Aorta (tissue), 5 donors: ENCODE measurements at places on chromosomes 7 and 10. TPM values are rescaled to one million over a fixed set of nuclear protein-coding genes. Genes with fewer than 3 reads are reported as not detected.

AVPI1 gene
- total RNA-seq: 17.1 TPM

DNA sequence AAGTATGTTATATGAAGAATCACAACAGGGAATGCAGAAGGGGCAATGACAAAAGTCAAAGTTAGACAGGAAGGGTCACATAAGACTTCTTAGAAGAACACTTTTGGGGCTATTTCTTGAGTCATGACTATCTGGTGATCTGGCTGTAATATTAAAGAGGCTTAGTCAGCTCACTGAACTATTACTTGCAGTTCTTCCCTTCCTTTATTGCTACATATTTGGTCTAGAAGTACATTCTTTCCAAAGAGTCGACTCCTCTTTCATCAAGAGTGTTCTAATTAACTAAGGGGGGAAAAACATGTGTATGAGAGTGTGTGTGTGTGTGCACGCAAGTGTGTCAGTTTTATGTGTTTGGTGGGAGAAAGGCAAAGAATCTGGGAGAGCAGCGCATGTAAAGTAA lies 247.3 kb upstream of the LRRTM3 start:
- H3K27me3 ChIP-seq: no peaks in the 10 kb centered on the region
- no peak overlapping the region for H3K4me3 ChIP-seq
- H3K36me3 ChIP-seq: no peaks in the 10 kb centered on the region
- no peak overlapping the region for H3K27ac ChIP-seq
- H3K4me1 ChIP-seq: no peaks in the 10 kb centered on the region

GRCh38 chr10:113320987-113321386 lies 231.9 kb upstream of the HABP2 start:
- H3K27ac ChIP-seq: no peak overlapping the region
- no peak for DNase-seq
- H3K4me1 ChIP-seq: no peaks in the 10 kb centered on the region
- no peaks in the 10 kb centered on the region for H3K36me3 ChIP-seq
- H3K27me3 ChIP-seq: no peaks in the 10 kb centered on the region

- H3K4me1 ChIP-seq: no peaks in the 10 kb centered on the region
- H3K4me3 ChIP-seq: no peak overlapping the region
- no peak overlapping the region for H3K27ac ChIP-seq
- no peaks in the 10 kb centered on the region for H3K27me3 ChIP-seq
Observed at GRCh38 chr10:11386044-11386443, 225.4 kb downstream of the USP6NL start.

DNA sequence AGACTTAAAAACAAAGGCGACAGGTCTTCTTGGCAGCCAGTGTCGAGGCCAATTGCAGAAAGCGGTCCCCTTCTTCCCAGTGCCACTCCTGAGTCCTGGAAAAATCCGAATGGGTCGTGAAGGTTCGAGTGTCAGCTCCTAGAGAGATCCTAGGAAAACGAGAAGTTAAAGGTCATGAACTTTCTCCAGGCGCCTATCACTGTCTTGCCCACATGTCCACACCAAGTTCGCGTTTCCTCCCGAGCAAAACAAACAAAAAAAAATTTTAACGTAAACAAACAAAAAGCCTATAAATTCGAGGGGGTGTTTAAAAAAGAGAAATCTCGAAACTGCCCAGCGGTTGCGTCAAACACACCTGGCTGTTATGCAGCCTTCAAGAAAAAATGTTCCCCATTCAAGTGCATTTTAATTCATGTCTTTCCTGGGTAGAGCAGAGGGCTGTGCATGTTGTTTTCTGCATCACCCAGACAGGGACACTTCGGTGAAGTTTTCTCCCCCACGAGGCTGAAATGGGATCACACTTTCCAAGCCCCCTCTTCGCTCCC lies 1.5 kb downstream of the ARHGAP21 start:
- no peaks in the 10 kb centered on the region for H3K27me3 ChIP-seq
- no peak for DNase-seq
- peak overlapping the region; percentile 78 for H3K27ac ChIP-seq
- H3K4me1 ChIP-seq: no peaks in the 10 kb centered on the region
- no peaks in the 10 kb centered on the region for H3K36me3 ChIP-seq

- H3K4me3 ChIP-seq: no peak overlapping the region
- no peaks in the 10 kb centered on the region for H3K27me3 ChIP-seq
- no peaks in the 10 kb centered on the region for H3K36me3 ChIP-seq
- H3K27ac ChIP-seq: no peak overlapping the region
- peak; percentile 75 for DNase-seq
Observed at GRCh38 chr7:32427769-32428291, 62.4 kb downstream of the LSM5 start.

DNA sequence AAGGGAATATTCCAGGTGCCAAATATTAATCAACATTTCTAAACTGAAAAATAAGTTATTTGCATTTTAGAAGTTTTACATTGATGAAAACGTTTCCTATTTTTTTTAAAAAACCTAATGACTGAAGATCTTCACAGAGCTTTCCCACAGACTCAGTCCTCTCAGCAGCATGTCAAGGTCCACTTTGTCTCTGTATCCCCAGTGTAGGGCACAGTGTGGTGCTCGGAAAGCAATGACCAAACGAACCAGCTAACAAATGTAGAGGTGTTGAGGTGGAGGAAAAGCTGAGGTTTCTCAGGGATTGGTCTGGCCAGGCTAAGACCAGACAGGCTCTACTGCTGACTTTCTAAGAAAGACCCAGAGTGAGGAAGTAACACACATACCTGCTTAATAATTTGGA lies 202.2 kb upstream of the CDCA7L start:
- DNase-seq: no peak
- no peaks in the 10 kb centered on the region for H3K27me3 ChIP-seq
- H3K36me3 ChIP-seq: peaks cover 3% of the 10 kb centered on the region
- no peak overlapping the region for H3K27ac ChIP-seq
- H3K4me3 ChIP-seq: no peak overlapping the region

MAD1L1 gene
- 20.3 TPM for total RNA-seq

UCMA gene
- total RNA-seq: not detected

- no peaks in the 10 kb centered on the region for H3K36me3 ChIP-seq
- H3K4me1 ChIP-seq: peaks cover 8% of the 10 kb centered on the region
- no peaks in the 10 kb centered on the region for H3K27me3 ChIP-seq
- DNase-seq: no peak
- no peak overlapping the region for H3K4me3 ChIP-seq
Observed at GRCh38 chr10:90458571-90458970, 399.3 kb downstream of the HTR7 start.

LOXL4 gene
- 29.9 TPM for total RNA-seq

- H3K36me3 ChIP-seq: no peaks in the 10 kb centered on the region
- DNase-seq: no peak
- H3K4me3 ChIP-seq: no peak overlapping the region
- no peaks in the 10 kb centered on the region for H3K4me1 ChIP-seq
Observed at GRCh38 chr10:13354783-13355182, 6.7 kb upstream of the SEPHS1 start.

TIMM23 gene
- total RNA-seq: 32.2 TPM
